Activated T-helper 1 cell treated with anti-CD3 and anti-CD28 coated beads, Interleukin-12 subunit alpha, Interleukin-12 subunit beta, Interleukin-2, Interleukin-4 antibody, amounts not matched to agents 30 ng/mL and 10 ng/mL and 1 ng/mL, durations not matched to agents 14 hours and 24 hours and 36 hours (primary cell): ENCODE measurements at places on chromosomes 2 and 18. TPM values are rescaled to one million over a fixed set of nuclear protein-coding genes. Genes with fewer than 3 reads are reported as not detected.

The FAM161A gene
- total RNA-seq: 3.6 and 3.7 TPM in 2 replicates

DNA sequence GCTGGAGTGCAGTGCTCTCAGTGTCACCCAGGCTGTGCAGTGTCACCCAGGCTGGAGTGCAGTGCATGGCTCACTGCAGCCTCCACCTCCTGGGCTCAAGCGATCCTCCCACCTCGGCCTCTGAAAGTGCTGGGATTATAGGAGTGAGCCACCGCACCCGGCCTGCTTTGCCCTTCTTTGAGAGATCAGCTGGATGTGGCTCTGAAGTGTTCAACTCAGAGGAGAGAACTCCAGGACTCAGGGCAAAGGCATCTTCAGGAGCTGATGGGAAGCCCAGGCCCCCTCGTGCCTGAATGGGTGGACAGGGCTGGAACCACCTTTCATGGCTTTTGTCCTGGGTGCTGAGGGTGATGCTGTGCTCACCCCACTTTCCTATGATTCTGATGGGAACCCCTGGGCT lies 52.0 kb upstream of the HAAO start:
- DNase-seq: no peak

DNA sequence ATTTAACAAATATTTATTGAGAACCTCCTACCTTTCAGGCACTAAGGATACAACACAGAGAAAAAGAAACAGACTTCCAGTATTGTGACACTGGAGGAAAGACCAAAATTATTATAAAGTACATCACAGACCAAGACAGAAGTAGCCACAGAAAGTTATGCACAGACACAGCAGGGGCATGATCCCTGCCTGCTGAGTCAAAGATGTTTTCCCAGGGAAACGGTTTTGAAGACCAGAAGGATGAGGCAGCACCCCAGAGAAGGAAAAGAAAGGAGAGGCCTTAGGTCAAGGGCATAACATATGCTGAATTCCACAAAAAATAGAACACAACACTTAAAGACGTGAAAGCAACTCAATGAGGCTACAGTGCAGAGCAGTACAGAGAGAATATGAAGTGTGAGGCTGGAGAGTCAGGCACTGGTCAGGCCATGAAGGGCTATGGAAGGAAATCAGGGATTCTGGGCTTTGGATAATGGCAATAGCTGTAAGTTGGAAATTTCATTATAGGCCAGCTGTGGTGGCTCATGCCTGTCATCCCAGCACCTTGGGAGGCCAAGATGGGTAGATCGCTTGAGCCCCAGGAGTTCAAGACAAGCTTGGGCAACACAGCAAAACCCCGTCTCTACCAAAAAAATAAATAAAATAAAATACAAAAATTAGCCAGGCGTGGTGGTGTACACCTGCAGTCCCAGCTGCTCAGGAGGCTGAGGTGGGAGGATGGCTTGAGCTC lies 8.2 kb downstream of the ADAM17 start:
- no peak for DNase-seq

DNA sequence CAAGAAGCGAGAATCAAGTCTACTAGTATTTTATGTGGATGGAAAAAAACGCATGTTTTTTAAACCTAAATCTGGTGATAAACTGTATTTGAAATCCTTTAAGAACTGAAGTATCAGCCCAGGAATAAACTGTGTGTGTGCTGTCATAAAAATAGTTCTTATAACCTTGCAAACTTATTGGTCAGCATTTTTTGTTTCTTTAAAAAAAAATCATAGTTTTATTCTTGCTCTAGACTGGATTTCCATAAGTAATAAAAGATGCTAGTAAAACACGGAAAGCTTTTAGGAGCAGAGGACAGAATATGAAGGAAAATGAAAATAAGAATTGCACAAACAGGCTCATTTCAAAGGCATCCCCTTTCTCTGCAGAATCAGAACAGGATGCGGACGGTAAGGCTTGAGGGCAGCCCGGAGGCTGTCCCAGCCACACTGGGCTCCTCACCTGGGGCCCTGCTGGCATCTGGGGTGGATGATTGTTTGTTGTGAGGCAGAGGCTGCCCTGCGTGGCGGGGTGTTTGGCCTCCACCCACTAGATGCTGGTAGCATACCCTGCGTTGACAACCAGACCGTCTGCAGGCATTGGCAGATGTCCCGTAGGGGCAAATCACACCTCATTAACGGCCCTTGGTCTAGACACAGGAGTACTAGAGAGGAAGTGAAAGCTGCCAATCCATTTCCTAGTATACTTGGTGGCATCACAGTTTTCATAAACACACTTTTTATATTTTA lies 52.5 kb downstream of the MBP start:
- no peak for DNase-seq

DNA sequence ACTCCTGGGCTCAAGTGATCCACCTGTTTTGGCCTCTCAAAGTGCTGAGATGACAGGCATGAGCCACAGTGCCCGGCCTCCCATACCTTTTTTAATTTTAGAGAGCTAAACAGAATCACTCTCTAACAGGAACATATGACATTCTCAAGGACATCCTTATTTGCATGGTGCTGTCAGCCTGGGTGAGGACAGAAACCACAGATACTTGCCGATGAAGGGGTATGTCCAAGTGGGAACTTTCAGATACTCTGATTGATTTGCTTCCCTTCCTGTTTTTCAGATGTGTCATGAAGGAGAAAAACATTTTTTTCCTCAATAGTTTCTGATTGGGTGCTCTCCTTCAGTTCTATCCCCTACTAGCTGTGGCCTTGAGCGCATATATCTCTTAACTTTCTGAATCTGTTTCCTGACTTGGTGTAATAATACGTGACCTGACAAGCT lies 49.6 kb downstream of the MYO3B start:
- no peak for DNase-seq

DNA sequence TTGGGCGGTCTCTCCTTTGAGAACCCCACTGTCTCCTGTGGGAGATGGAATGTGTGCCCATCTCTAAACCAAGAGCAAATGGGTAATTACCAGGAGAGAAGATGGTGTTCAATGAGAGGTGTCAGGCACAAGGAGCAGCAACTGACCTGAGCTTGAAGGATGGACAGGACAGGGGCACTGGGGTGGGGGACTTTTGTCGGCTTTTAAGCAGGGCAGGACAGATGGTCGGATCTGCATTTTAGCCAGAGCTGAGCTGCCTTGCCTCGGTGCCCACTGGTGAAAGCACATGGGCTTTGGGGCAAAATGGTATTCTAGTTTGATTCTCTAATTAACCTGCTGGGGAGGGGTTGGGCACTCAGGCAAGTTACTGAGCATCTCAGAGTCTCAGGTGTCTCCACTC lies 98.0 kb downstream of the INHBB start:
- DNase-seq: no peak

- DNase-seq: no peak
Measured at GRCh38 chr2:102025016-102025501, 33.3 kb downstream of the IL1R2 start.

The SERPINB2 gene
- total RNA-seq: not detected in 2 replicates

DNA sequence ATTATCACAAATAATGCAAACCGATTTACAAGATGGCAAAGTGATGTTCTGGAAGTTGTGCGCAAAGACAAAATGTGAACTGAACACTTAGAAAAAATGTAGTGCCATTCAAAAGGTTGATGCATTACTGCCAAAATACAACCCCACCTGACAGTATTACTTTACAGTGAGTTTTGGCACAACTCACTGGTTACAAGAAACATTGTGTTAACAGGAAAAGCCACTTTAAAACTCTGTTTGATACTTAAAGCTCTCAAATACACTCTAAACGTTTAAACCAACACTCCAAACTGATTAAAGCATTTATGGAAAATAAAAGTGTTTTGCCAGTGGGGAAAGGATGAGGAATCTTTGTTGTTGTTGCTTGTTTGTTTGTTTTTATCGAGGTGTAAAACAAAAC lies 173.4 kb upstream of the SATB2 start:
- no peak for DNase-seq

The C1QL2 gene
- not detected in 2 replicates for total RNA-seq

DNA sequence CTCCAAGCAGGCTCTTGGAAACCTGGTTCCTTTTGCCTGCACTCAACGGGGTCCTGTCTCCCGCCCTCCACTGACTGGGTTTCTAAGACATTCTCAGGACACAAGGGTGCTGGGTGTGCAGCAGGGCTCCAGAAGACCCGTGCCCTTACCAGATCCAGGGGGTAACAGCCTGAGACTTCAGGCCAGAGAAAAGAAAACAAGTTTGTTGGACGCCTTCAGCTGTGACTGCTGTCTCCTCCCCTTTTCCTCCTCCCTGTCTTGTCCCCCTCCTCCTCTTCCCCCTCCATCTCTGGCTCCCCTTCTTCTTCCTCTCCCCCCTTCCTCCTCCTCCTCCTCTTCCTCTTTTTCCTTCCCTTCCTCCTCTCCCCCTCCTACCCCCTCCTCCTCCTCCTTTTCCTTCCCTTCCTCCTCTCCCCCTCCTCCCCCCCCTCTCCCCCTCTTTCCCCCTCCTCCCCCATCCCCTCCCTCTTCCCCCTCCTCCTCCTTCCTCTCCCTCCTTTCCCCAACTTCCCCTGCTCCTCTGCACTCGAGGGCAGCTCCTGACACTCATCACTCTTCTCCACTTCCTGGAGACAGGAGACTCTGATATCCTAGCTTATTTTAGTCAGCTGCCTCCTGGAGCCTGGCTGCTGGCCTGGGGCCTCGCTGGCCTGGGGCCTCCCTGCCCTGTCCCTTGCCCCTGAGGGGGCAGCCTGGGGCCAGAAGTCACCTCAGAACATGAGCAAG lies 12.4 kb downstream of the ADRA2B start:
- no peak for DNase-seq

GRCh38 chr2:8923183-8923582 lies 80.3 kb downstream of the MBOAT2 start:
- DNase-seq: no peak

- no peak for DNase-seq
Measured at GRCh38 chr2:36570416-36570815, 27.6 kb downstream of the FEZ2 start.

GRCh38 chr2:205650450-205650849 lies 31.9 kb upstream of the NRP2 start:
- no peak for DNase-seq

GRCh38 chr2:231124838-231125568 lies at the start of gene HTR2B:
TSS of gene HTR2B (minus strand) at chr2:231125042. CDS start at chr2:231123764, 1,278 bp downstream.
- no peak for DNase-seq

- DNase-seq: no peak
Measured at GRCh38 chr2:236960531-236960930, 125.2 kb upstream of the COPS8 start.

DNA sequence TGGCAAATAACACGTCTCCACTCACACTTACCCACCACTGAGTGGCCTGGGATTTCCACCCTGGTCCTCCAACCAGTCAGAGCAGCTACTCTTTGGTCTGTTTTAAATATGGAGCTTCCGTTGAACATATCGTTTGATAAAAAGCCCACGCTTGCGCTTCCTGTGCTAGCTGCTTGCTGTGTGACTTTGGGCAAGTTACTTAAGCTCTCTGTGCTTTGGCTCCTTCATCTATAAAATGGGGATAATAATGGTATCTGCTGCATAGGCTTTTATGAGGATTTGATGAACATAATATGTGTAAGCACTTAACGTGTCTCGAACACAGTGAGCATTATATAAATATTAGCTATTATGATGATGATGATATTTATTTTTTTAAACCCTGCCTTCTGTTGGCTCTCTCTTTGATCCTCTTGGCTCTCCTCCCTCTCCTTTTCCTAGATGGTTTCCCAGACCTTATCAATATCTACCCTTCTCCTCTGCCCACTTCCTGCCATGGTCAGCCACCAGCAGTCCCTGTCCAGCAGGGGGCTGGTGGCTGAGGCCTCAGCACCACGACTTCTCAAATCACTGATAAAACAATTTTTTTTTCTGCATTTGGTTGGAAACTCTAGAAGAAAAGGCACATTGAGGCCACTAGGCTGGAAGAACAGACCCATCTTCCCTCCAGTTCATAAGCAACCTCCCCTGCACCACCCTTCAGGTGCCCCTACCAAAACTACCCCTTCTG lies 191.9 kb downstream of the LOXHD1 start:
- no peak for DNase-seq

The RNASEH1 gene
- 30.5 and 31.6 TPM in 2 replicates for total RNA-seq

- no peak for DNase-seq
Measured at GRCh38 chr2:142722569-142722968, 154.9 kb upstream of the KYNU start.

The ACADL gene
- total RNA-seq: not detected in 2 replicates

The L3MBTL4 gene
- 0.26 and 0.29 TPM in 2 replicates for total RNA-seq

The ZAP70 gene
- total RNA-seq: 302 and 313 TPM in 2 replicates

The SLC38A11 gene
- not detected in 2 replicates for total RNA-seq
